Vagina (tissue), 2 donors: ENCODE measurements at places on chromosomes 11 and 22. TPM values are rescaled to one million over a fixed set of nuclear protein-coding genes. Genes with fewer than 3 reads are reported as not detected.

The CELSR1 gene
- total RNA-seq: 32.9 TPM

The DTX4 gene
- total RNA-seq: 8.1 TPM

DNA sequence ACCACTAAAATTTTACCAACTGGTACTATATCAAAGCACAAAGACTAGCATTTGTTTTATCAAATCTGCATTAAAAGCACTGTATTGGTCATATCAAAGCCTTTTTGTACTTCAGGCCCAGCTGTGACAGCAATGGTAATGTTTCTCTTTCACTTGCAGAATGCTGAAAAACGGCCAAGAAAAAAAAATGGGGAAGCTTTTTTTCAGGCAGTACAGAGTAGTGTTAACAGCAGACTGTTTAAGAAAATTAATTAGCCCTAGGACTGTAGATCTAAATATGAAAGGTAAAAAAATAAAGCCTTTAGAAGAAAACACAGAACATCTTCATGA, 33.3 kb downstream of the DENND5A start:
- H3K27me3 ChIP-seq: no peaks in the 10 kb centered on the region
- H3K36me3 ChIP-seq: no peaks in the 10 kb centered on the region
- peak overlapping the region; percentile 38 for H3K27ac ChIP-seq
- no peak for DNase-seq
- H3K4me3 ChIP-seq: peak overlapping the region; percentile 28
- H3K4me1 ChIP-seq: peaks cover 33% of the 10 kb centered on the region

GRCh38 chr11:93490996-93491618, 52.1 kb downstream of the SMCO4 start:
- H3K4me1 ChIP-seq: no peaks in the 10 kb centered on the region
- H3K4me3 ChIP-seq: no peak overlapping the region
- no peaks in the 10 kb centered on the region for H3K36me3 ChIP-seq

GRCh38 chr22:42945736-42946135, 69.2 kb downstream of the PACSIN2 start:
- peaks cover 60% of the 10 kb centered on the region for H3K4me1 ChIP-seq
- no peak for DNase-seq
- no peaks in the 10 kb centered on the region for H3K27me3 ChIP-seq
- no peak overlapping the region for H3K4me3 ChIP-seq
- H3K36me3 ChIP-seq: no peaks in the 10 kb centered on the region
- no peak overlapping the region for H3K27ac ChIP-seq

DNA sequence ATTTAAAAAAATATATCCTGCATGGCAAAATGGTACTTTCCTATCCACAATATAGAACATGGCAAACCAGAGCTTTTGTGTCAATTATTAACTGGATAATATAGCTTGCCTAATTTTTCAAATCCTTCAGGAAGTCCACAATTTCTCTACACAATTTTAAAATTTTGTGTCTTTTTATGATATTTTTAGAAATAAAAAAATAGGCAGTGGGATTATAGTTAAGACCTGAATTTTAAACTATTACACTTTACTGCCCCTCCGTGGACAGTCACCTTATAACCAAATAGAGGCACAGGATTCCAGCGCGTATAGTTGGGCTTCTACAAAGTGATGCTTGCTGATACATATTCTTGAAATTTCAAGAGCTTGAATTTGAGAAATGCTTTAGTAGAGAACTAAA, 2.1 kb upstream of the DMC1 start:
- no peak for DNase-seq
- H3K27ac ChIP-seq: no peak overlapping the region
- H3K4me3 ChIP-seq: no peak overlapping the region
- peaks cover 13% of the 10 kb centered on the region for H3K4me1 ChIP-seq

- no peaks in the 10 kb centered on the region for H3K4me1 ChIP-seq
- no peaks in the 10 kb centered on the region for H3K27me3 ChIP-seq
- H3K36me3 ChIP-seq: no peaks in the 10 kb centered on the region
- no peak overlapping the region for H3K4me3 ChIP-seq
- no peak overlapping the region for H3K27ac ChIP-seq
Measured at GRCh38 chr11:33211153-33211552, 46.0 kb upstream of the HIPK3 start.

The KCNK4 gene
- 0.98 TPM for total RNA-seq

- no peak overlapping the region for H3K4me3 ChIP-seq
- H3K4me1 ChIP-seq: no peaks in the 10 kb centered on the region
- H3K27ac ChIP-seq: no peak overlapping the region
- no peaks in the 10 kb centered on the region for H3K36me3 ChIP-seq
- DNase-seq: no peak
Measured at GRCh38 chr11:86386746-86387145, 12.1 kb downstream of the CCDC81 start.

The TFIP11 gene
- total RNA-seq: 23.1 TPM

DNA sequence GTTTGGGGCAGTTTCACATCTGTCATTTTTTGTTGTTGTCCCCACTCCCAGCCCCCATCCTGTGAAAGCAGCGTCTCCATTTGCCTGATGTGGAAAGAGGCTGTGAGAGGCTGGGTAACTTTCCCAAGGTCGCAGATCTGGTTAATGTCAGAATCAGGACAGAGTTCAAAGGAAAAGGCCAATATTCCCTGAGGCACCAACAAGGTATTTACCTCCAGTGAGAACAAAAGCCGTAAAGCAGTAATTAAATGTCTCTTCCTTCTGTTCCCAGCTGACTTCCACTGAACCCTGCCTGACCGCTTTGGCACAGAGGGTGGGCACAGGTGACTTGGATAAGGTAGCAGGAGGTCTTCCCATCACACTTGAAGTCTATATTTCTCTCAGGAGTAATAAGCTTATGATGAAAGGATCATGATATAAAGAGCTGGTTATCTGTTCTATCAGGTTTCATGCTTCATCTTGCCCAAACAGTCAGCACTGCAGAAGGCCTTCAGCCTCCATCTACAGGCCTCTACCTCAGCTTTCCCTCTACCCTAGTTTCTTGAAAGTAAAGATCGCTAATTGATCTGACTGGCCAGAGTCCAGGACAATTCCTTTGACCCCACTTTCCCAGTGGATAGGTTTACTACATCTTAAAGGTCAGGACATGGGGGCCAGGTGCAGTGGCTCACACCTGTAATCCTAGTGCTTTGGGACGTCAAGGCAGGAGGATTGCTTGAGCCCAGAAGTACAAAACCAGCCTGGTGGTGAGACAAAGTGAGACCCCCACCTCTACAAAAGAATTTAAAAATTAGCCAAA, 9.4 kb downstream of the C11orf91 start:
- H3K27ac ChIP-seq: peak overlapping the region; percentile 81
- no peak for DNase-seq
- peaks cover 56% of the 10 kb centered on the region for H3K4me1 ChIP-seq
- peak overlapping the region; percentile 23 for H3K4me3 ChIP-seq
- H3K27me3 ChIP-seq: no peaks in the 10 kb centered on the region

DNA sequence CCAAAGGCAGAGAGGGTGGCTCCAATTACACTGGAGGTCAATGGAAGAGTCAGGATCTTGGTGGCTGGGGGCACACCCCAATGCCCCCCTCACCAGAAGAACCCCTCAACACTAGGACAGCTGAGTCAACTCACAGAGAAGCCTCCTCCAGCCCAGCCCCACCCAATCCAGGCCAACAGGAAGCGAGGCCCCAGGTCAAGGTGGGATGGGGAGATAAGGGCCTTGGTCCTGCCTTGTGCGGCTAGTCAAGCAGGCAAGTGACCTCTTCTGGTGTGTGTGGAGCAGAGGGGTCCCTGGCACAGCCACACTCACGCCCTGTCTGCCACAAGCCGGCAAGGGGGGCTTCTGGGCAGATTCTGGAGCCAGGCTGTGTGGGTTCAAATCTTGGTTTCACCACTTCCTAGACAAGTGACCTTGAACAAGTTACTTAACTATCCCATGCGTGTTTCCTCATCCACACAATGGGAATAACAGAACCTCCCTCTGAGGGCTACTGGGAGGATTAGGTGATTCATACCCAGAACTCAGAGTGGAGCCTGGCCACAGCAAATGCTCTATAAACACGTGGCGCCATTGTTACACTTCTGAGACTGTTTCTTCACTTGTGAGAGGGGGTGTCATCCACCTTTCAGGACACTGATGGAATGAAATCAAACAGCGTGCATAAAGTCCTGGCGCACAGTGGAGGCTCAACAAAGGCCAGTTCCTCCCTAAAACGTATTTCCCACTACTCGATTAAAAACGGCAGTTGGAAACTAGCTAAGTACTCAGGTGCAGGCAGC, 3.2 kb downstream of the TTLL12 start:
- no peaks in the 10 kb centered on the region for H3K36me3 ChIP-seq
- no peaks in the 10 kb centered on the region for H3K27me3 ChIP-seq
- DNase-seq: no peak
- H3K27ac ChIP-seq: no peak overlapping the region
- H3K4me1 ChIP-seq: peaks cover 28% of the 10 kb centered on the region

The NLRP10 gene
- not detected for total RNA-seq

The TRIM48 gene
- not detected for total RNA-seq

The LRP5 gene
- total RNA-seq: 42.5 TPM

- H3K36me3 ChIP-seq: no peaks in the 10 kb centered on the region
- H3K27ac ChIP-seq: no peak overlapping the region
- no peaks in the 10 kb centered on the region for H3K27me3 ChIP-seq
- H3K4me1 ChIP-seq: no peaks in the 10 kb centered on the region
- no peak overlapping the region for H3K4me3 ChIP-seq
- no peak for DNase-seq
Measured at GRCh38 chr11:2411446-2412305, 11.1 kb downstream of the TSSC4 start.

The KRTAP5-10 gene
- total RNA-seq: not detected

DNA sequence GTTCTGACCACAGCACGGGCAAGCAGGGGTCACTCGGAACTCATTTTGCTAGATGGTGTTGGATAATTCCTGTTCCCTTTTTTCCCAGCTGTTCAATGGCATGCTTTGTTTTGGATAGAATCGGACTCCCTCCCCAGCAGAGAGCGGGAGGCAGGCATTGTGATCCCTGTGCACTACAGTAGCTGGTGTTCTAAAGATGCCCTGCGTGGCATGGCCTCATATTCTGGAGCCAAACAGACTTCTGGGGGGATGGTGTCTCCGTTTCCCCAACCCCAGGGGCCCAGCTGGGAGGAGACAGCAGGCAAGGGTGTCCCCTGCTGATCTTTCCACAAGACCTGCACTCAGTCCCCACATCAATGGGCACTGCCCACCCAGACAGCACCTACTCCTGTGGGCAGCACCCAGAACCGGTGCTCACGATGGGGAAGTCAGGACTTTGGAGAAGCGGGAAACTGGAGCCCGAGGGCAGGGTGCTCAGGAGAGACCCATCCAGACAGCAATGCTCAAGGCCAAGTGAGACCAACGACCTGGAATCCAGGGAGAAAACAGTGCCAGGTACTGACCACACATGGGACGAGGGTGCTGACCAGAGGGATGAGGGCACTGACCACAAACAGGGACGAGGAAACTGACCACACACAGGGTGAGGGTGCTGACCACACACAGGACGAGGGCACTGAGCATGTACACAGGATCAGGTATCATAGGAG, 934.9 kb downstream of the BRD1 start:
- H3K4me1 ChIP-seq: no peaks in the 10 kb centered on the region
- no peaks in the 10 kb centered on the region for H3K27me3 ChIP-seq
- DNase-seq: peak; percentile 65
- H3K4me3 ChIP-seq: no peak overlapping the region
- no peaks in the 10 kb centered on the region for H3K36me3 ChIP-seq
- no peak overlapping the region for H3K27ac ChIP-seq

GRCh38 chr11:86625544-86625943, 46.9 kb downstream of the ME3 start:
- DNase-seq: no peak
- no peaks in the 10 kb centered on the region for H3K27me3 ChIP-seq
- H3K36me3 ChIP-seq: no peaks in the 10 kb centered on the region

DNA sequence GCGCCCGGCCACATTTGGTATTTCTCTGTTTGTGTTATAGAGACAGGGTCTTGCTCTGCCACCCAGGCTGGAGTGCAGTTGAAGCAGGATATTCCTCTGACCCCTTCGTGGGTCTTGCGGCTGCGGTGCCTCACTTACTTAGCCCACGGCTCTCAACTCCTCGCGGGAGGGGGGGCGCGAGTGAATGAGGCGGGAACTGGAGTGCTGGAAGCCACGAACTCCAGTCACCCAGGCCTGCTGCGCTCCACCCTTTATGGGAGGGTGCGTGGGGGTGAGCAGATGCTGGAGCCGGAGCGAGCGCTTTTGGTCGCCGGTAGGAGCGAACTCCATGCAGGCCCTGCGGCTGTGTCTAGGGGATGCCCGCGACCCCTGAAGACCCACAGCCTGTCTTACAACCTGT, 1.8 kb downstream of the C11orf54 start:
- no peaks in the 10 kb centered on the region for H3K36me3 ChIP-seq
- DNase-seq: no peak
- no peak overlapping the region for H3K27ac ChIP-seq
